GM19239 (cell line): ENCODE measurements at places on chromosomes 16 and 17.

- DNase-seq: no peak
Measured at GRCh38 chr17:42294469-42295398, 6.4 kb downstream of the STAT5A start.

- DNase-seq: no peak
Measured at GRCh38 chr17:31753011-31753410, 106.0 kb downstream of the COPRS start.

- DNase-seq: peak; percentile 88
Measured at GRCh38 chr17:7589204-7589868, 558 bp downstream of the SOX15 start.

DNA sequence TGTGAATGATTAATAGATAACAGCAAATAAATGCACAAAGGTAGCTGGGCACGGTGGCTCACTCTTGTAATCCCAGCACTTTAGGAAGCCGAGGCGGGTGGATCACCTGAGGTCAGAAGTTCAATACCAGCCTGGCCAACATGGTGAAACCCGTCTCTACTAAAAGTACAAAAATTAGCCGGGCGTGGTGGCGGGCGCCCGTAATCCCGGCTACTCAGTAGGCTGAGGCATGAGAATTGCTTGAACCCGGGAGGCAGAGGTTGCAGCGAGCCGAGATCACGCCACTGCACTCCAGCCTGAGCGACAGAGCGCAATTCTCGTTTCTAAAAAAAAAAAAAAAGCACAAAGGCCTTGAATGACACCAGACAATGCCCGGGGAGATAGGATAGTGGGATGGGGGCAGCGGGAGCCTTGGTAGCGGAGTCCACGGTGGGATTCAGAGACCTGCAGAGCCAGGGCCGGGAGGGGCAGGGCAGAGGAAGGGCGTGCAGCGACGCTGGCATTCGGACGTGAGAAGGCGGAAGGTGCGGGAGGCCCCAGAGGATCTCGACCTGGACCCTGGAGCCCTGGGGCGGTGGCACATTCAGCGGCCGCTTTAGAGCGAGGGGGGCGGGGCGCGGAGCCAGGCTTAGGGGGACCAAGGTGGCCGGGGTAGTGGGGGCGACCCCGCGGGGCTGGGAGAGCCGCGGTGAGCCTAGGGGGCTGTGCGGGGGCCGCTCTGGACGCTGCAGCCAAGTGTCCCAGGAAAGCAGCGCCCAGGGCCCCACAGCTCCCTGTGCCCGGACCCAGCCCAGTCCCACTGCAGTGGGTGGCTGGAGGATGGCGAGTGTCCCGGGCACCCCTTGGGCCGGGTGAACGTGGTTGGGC, 999 bp upstream of the FLYWCH2 start:
- DNase-seq: no peak

DNA sequence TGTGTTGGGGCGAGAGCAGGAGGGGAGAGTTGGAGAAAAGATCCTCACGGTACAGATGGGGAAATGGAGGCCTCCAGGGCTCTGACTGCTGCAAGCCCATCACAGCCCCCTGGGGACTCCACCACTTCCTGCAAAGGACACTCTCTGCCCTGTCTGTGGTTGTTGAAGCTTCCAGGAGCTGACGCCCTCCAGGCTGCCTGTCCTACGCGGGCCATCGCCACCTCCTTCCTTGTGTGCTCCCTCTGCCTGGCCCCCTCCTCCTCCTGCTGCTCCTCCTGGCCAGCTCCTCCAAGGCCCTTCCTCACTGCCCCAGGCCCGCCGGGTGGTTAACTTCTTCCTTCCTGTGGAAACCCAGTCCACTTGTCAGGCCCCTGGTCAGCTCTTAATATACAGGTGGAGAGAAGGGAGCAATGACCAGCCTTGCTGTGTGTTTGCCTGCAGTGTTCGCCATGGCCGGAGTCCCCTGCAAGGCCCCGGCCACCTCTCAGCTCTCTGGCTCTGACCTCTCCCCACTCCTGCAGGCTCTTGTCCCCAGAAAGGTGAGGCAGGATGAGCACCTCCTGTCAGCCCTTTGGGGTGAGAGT, 18.4 kb upstream of the STAC2 start:
- DNase-seq: no peak

DNA sequence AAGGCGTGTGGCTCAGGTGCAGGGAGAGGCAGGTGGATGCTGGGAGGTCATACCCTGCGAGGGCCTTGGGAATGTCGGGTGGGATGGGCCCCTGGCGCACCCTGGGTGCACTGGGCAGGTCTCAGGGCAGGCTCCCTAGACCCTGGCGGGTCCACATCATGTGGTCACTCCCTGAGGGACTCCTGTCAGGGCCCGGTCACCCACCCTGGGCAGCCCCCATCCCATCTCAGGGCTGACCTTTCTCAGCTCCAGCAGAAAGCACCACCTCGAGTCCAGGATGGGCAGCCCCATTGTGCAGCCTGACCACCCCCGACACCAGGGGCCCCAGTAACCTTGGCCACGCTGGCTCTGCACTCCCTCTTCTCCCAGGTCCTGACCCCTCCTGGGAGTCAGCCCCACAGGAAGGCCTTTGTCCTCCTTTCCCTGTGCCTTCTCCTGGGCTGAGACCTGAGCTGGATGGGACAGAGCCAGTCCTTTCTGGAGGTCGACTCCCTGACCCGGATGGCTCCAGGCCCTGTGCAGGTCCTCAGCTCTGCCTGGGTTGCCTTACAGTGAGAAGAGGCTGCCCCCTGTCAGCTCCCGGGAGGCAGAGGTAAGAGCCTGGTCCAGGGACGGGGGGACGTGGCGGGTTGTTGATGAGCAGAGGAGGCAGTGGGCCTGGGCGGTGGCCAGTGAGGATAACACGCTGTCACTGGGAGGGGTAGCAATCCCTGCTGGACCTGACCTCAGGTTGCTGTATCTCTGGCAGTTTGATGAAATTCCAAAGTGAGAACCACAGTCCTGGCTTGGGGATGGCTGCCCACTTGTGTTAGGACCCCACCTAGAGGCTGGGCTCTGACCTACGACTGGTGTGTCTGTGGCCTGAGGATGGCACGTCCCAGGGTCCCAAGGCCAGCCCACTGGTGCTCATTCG, 77.9 kb downstream of the GOSR1 start:
- DNase-seq: no peak

GRCh38 chr17:19023209-19023999, 18.8 kb upstream of the FAM83G start:
- DNase-seq: no peak

DNA sequence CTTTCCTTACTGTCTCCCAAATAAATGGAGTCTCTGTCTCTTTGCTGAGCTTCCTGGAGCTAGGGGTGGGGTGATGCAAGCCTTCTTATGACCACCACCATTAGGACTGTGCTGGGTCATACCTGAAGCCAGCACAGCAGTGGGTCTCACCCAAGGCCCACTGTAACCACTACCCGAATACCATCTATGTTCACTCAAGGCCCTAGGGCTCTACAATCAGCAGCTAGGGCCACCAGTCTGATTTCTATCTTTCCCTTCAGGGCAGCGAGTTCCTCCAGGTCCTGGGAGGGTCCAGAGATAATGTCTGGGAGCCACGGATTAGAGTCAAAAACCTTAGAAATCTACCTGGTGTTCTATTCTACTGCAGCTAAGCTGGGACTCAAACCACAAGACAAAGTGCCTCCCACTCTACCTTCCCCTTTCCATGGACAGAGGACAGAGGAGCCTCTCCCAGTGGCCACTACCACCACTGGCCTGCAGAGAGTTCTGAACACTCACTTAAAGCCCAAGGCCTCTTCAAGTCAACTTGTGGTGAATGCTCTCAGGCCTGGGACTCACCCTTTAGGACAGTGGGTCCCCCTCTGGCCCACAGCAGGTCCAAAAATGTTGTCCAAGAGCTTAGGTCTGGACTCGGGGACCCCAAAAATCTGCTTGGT, 10.9 kb upstream of the TMEM219 start:
- no peak for DNase-seq

- DNase-seq: no peak
Measured at GRCh38 chr16:51255349-51255972, 104.4 kb upstream of the SALL1 start.

GRCh38 chr17:44776628-44777393, 18.0 kb downstream of the ADAM11 start:
- DNase-seq: no peak

- no peak for DNase-seq
Measured at GRCh38 chr17:13051915-13052314, 34.1 kb upstream of the ELAC2 start.

DNA sequence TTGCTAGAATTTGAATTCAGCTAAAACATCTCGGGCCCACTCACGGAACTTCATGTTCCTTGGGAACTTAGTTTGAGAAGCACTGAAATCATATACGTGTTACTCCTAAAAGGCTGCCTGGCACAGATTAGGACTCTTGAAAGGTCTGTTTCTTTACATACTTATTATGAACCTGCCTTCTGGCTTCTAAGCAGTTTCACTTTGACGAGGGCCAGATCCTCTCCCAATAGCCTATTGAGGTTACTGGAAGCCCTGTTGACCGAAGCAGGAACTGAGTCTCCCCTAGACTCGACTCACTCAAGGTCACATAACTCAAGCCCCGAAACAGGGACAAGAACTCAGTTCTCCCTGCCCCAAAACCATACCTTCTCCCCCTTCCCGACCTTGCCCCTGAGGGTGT, 121.9 kb upstream of the PLCG2 start:
- DNase-seq: no peak
